ENCODE measurements at places on chromosomes 12 and 14.

DNA sequence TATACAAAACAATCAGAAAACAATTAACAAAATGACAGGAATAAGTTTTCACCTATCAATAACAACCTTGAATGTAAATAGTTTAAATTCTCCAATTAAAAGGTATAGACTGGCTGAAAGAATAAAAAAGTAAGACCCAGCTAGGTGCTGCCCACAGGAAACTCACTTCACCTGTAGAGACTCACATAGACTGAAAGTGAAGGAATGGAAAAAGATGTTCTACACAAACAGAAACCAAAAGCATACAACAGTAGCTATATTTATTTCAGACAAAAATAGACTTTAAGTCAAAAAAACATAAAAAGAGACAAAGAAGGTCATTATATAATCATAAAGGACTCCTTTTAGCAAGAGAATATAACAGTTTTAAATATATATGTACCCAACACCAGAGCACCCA, 152.4 kb upstream of the PWP1 start:
- no peak for DNase-seq

DNA sequence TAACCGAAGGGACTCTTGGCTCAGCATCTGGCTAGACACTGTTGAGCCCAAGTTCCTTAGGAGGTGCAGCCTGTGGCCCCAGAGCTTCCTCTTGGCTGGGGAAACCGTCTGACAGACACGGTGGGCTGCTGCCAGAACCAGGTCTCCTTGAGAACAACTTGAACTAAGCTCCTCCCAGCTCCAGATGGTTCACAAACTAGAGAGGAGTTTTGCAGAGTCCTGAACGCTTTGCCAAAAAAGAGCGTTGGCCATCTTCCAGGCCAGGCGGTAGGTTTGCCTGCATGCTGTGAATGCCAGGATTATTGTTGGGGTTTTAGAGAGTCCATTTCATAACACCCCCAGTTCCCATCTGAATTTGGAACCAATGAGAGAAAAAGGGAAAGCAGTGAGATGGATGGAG, 399.8 kb downstream of the RGS6 start:
- DNase-seq = no peak

- peak; percentile 42 for DNase-seq
Observed at GRCh38 chr14:64573109-64573508, 23.3 kb downstream of the PPP1R36 start.

- DNase-seq = no peak
Observed at GRCh38 chr12:108180255-108181094, 51.4 kb downstream of the WSCD2 start.

GRCh38 chr12:4556735-4557530, 5.1 kb upstream of the DYRK4 start:
- DNase-seq = no peak

DNA sequence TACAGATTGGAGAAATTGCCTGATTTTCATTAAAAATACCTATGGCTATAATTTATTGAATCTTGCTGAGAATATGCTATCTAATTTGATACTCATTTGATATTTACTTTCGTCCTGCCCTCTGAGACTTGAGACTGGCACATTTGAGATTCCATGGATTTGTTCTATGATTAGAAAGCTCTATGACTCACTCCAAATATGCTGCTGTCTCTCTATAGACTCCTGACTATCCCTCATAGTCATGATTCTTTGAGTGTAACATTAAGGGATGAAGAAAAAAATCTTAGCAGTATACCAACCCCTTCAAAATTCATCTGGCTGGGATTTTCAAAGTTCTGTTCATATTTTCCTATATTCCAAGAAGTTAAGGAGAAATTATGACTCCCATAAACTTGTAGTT, 191.9 kb downstream of the LRIG3 start:
- no peak for DNase-seq

DNA sequence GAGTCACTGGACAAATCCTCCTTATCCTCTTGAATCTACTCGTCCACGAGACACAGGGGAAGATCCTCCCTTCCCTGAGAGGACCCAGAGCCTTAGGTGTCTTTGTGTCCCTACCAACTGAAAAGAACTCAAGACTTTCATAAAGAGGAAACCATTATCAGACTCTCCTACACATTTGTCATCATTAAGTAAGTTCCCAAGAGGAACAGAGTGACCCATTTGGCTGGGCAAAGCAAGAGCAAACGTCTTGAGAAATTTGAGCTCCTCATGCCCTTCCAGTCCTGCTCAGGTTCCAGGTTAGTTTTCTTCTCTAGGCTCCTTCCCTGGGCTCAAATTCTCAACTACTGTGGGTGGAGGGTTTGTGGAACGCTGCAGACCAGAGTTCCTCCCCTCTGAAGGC, 5.7 kb downstream of the MLF2 start:
- DNase-seq = no peak

- no peak for DNase-seq
Observed at GRCh38 chr14:96906434-96906833, 109.3 kb downstream of the VRK1 start.

DNA sequence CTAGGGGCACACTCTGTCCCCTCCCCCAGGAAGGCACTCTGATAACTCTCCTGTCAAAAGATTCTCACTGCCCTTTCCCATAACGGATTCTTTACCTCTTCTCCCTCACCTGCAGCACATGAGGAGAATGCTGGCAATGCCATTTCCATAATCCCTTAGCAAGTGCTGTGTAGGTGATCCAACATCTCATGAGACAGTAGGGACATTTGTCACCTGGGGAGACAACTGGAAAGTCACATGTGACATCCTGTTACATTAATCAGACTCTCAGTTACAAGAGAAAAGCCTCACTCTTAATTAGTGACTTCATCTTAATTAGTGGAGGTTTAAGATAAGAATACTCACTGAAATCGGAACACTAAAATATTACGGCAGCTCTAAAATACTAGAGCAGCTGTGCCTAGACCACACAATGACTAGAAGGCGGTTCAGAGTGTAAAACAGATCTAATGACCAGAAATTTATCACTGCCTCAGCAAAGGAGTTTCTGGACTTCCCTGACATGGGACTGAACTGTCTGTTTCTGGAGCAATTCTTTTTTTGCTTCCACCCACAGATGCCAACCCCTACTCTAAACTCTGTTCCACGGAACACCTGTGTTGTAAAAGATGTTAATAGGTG, 75.1 kb downstream of the SPTSSA start:
- no peak for DNase-seq

- DNase-seq = no peak
Observed at GRCh38 chr12:49652921-49653520, 29.7 kb downstream of the PRPF40B start.

DNA sequence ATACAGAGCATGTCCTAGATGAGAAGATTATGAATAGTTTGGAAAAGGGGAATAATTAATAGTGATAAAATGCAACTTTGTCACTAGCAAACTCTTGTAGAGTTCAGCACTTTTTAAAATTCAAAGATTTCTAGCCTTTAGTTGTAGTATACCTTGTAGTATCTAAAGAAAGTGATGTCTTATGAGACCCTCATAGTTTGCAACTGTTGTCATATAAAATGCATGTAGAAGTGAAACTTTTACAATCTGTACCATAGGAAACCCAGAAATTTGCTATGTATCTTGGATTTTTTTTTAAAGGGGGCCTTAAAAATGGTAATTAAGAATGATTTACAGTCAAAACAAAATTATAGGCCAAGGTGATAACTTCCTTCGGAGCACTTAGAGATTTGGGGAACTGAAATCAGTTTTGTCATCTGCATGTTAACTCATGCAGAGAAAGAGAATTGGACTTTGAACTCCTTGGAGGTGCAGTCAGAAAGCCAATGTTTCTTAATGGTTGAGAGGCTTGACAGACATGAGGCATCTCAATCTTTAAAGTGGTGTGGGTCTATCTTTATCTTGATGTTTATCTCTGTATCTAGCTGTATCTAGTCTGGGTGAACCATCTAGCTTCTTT, 1.3 kb downstream of the LRRK2 start:
- DNase-seq = no peak

GRCh38 chr14:93303659-93304058, 29.2 kb downstream of the BTBD7 start:
- DNase-seq = no peak

DNA sequence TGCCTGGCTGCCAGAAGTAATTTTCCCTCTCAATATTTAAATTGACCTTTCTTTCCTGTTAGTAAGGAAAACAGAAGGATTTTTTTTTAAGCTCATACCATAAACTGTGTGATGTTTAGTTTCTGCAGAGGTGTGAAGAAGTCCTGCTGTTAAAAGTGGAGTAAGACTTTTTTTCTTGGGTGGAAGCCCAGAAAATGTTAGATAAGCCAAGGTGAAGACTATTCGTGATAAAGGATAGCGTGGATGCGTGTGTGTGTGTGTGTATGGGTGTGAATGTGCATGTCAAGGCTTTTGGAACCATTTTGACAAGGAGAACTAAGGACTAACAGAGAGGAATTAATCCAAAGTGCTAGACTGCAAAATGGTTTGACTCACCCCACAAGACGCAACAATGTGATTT, 152.9 kb upstream of the SEL1L start:
- DNase-seq = no peak

DNA sequence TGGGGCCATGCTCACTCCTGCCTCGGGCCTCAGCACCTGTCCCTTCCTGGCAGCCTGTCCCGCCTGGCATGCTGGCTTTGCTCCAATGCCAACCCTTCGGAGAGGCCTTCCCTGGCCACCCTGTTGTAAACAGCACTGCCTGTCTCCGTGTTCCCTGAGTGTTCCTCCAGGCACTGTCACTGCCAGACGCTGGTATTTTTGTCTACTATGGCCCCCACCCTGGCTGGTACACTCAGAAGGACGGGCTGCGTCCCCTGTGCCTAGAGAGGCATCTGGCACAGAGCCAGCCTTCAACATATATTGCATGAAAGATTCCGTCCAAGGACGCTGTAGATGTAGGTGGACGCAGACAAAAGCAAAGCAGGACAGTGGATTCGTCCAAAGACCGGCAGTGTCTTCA, 2.7 kb upstream of the ASPG start:
- DNase-seq = no peak

DNA sequence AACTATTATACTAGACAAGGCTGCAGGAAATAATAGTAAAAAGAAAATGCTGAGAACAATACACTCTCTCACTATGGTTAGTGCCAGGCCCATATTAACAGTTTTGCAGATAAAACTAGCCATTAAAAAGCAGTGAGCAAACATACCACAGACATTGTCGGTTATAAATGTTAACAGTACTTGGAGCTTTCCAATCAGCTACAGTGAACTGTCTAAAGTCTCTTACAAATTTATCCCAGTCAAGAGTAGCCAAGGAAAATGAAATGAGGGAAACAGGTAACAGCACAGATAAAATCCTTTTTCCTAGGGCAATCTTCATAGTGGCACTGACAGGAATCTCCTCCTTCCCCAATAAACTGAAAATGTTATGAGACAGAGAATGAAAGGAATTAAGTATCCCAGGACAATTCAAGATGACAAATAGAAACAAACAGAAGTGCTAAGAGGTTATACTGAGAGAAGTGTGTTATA, 30.8 kb downstream of the PAWR start:
- DNase-seq = no peak

- DNase-seq = peak; percentile 23
Observed at GRCh38 chr12:97148941-97149559, 242.0 kb downstream of the NEDD1 start.

DNA sequence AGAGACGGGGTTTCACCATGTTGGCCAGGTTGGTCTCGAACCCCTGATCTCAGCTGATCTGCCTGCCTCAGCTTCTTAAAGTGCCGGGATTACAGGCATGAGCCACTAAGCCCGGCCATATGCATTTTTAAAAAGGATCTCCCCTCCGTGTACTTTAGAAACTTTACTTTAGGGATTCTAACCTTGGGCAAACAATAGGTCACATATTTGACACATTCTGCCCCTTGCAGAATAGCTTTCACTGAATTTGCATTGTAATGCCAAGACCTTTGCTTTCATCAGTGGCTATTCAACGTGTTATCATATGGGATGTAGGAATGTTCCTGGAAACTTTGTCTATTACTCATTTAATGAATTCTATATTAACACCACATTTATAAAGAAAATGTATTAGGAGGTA, 11.4 kb upstream of the ANKS1B start:
- DNase-seq = peak; percentile 72

Data from HAP-1 (cell line).